ENCODE measurements at places on chromosomes 5 and 9.

DNA sequence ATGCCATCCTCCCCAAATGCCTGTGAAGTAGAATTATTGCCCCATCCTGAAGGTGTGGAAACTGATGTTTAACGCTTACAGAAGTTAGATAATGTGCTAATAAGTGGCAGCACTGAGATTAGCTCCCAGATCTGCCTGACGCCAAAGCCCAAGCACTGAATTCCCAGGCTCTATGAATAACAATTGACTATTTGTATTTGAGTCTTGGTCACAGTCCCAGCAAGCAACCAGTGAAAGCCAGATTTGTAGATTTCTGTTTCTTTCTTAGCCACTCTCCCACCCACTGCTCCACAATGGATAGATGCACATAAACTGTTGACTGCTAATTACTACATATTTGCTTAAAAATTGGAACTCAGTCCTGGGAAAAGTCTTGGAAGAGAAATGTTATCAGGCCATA lies 34.4 kb downstream of the FAM240B start:
- no peak for DNase-seq

DNA sequence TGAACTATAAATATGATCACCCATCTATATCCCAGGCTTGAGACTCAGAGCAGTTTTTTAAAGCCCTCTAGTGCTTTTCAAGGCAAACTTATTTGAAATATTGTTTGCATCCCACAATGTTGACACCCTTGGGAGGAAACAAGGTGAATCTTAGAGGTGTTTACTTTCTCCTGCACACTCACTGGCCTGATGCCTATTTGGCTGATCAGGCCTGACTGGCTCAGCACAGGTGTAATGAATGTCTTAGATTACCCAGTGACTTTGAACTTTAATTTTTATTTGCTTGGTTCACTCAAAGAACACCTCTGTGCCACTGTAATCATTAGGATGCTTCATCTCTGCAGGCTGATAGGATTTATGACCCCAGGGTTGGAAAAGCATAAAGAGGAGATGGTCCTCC lies 158.3 kb downstream of the KCTD16 start:
- DNase-seq: no peak

DNA sequence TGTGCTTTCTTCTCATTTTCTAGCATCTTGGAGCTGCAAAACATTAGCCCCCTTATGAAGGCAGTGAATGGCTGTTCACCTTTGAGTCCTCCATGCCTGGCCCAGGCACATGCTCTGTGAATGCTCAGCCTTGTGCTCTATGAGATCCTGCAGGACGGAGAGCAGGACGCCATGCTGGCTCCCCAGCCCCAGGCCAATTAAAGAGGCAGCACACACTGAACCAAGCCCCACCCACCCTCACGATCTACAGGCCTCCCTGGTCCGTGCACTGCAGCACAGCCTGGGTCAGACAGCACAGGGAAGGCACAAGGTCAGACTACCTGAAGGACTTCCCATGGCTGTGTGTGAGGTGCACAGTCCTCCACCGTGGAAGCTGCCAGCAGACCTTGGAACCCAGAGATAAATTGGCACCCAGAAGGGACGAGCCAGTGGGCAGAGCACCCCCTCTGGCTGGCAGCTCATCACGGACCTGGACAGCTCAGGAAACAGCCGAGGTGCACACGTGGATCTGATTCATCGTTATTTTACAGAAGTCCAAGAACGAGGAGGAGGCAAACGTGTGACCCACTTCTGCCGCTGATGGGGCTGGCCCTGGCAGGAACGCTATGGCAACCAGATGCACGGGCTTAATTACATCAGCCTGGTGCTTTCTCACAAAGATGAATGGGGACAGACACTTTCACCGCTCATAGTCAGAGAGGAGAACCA lies 59.5 kb downstream of the OLFM1 start:
- no peak for DNase-seq

DNA sequence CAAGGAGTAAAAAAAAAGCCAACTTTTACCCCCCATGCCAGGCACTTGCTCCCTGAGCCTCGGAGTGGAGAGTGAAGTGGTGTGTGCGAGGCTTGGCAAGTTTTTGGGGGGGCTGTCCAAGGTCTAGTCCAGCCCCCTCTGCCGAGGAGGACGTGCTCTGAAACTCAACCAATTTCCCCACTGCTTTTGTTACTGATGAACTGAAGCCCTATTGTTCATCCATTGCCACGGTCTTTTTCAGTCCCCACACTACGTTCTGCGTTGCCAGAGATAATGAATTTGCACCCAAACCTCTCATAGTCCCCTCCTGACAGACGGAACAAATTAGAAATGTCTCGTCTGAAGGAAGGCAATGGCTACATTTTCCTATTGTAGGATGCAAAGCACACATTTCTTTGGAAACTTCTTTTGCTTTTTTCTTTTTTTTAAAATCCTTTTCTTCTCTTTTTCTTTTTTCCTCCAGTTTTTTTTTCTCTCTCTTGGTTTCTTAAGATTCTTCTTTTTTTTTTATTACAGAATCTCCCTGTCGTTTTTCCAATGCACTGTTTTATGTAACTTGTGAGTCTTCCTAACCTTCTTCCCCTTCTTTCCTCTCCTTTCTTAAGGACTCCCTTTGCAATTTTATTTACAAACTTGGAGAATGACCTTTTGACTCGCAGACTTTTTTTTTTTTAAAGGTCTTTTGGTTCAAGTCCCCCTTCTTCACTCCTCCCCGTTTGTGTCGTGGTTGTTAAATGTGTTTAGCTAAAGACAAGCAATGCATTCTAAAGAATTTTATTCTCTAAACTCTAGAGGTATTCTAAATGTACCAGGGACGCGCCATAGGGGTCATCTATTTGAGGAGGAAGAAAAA lies 209.5 kb downstream of the MEF2C start:
- no peak for DNase-seq

DNA sequence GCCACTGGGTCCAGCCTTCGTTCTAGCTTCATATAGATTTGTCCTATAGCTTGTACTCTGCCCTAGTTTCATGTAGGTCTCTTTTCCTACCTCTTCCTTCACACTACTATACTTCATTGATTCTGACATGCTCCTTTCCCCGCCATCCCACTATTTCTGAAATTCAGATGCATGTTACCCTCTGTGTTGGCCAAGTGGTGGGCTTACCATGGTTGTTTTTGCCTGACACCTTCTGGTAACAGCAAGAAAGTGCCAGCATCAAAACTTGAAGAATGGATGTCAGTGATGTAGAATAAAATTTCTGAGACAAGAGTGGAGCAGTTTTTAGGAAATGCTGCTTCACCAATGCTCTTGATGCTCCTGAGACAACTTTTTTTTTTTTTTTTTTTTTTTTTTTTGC lies 19.5 kb upstream of the SERINC5 start:
- no peak for DNase-seq

- DNase-seq: no peak
Measured at GRCh38 chr9:119877306-119877705, 508.1 kb upstream of the BRINP1 start.

GRCh38 chr5:74409712-74410111 lies 230.8 kb downstream of the ENC1 start:
- no peak for DNase-seq

GRCh38 chr5:104345222-104346016 lies 782.8 kb upstream of the NUDT12 start:
- DNase-seq: peak; percentile 40

GRCh38 chr9:124372038-124372437 lies 43.2 kb downstream of the PSMB7 start:
- no peak for DNase-seq

GRCh38 chr5:27038476-27038875 lies at the start of gene CDH9:
Gene CDH9, minus strand, starts transcription at chr5:27038586. Its CDS starts 50,253 bp downstream, at chr5:26988333.
- DNase-seq: peak; percentile 45

DNA sequence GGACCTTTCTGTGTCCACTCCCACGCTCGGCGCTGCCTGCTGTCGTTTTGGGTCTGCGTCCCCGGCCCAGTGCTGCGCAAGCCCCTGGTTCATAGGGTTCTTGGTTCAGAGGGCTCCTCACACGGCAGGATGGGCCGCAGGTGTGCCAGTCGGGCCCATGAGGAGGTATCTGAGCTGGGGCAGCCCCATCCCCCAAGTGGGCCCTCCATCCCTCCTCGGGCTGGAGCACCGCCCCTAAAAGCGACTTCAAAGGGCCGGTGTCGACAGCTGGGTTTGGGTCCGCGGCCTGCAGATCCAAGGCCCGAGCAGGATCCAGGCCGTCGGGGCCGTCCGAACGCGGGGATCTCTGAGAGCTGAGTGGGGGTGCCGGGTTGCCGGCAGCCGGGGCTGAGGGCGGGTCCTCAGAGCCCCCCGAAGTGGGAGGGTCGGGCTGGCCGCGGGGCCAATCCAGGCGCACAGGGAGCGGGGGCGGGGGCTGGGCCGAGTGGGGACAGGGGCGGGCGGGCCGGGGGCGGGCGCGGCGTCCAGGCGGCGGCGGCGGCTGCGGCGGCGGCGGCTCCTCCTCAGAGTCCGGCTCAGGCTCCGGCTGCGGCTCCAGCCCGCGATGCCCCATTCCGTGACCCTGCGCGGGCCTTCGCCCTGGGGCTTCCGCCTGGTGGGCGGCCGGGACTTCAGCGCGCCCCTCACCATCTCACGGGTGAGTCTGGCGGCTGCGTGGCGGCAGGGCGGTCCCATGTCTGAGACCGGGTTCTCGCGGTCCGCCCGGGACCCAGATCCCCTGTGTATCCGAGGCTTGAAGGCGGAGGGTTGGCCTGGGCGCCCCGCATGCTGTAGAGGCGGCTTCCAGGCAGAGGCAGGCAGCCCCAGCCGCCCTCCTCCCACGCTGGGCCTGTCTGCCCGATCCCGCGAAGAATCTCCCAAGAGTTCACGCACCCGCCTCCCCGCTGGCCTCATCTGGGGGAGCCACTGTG lies at the start of gene PDLIM4:
Gene PDLIM4 (plus strand): TSS at position 566 of the 971 bp plus-strand sequence. CDS start 39 bp downstream, at position 605.
- peak; percentile 78 for DNase-seq

DNA sequence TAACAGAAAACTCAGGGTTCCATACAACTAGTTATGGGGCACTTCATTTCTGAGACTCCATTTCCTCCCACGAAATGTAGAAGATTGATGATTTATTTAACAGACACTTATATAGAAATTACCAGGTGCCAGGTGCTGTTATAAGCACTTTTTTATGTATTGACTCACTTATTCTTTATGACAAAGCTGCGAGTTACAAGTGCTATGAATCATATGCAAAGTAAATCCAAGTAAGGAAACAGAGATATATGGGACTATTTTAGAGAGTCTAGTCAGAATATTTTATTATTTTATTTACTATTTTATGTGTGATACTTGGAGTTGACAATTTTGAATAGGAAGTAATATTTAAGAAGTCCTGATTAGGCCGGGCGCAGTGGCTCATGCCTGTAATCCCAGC lies 822.8 kb upstream of the C9orf72 start:
- DNase-seq: no peak

DNA sequence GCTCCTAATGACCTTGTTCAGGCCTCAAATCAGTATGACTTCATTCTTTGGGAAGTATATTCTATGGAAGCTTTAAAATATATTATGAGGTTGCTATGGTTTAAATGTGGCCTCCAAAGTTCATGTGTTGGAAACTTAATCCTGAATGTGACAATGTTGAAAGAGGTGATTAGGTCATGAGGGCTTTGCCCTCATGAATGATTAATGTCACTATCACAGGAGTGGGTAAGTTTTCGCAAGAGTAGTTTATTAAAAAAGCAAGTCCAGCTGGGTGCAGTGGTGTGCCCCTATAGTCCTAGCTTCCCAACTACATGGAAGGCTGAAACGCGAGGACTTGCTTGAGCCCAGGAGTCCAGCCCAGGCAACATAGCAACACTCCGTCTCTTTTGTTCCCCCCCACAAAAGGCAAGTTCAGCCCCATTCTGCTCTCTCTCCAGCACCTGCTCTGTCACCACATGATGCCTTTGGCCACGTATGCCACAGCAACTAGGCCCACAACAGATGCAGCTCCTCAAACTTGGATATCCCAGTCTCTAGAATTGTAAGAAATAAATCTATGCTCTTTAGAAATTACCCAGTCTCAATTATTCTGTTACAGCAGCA lies 105.3 kb downstream of the SIL1 start:
- DNase-seq: no peak

DNA sequence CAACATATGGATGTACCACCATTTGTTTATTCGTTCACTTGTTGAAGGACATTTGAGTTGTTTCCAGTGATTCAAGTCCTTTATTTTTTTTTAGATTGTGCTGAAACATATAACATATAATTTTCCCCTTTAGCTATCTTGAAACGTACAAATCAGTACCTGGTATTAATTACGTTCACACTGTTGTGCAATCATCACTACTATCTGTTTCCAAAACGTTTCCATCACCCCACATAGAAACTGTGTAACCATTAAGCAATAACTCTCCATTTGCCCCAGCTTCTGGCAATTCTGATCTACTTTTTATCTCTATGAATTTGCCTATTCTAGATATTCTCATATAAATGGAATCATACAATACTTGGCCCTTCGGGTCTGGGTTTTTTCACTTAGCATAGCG lies 116.0 kb downstream of the FGF1 start:
- no peak for DNase-seq

- no peak for DNase-seq
Measured at GRCh38 chr9:72092820-72093219, 32.4 kb upstream of the C9orf57 start.

- DNase-seq: peak; percentile 68
Measured at GRCh38 chr9:85258823-85259370, 482.9 kb downstream of the AGTPBP1 start.

- no peak for DNase-seq
Measured at GRCh38 chr5:140305471-140305870, 2.6 kb upstream of the PFDN1 start.

DNA sequence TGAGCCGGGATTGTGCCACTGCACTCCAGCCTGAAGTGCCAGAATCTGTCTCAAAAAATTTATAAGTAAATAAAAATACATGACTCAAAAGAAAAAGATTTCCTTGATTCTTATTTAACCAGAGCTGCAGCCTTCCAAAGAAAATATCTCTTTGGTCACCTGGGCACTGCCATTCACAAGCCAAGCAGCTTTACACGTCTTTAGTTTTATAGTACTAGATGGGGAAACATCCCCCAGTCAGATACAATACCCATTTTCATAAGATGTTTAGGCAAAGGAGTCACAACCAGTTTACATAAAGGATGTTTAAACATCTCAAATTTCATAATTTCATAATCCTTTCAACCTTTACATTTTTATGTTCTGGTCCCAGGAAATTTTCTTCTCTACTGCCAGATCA lies 13.7 kb upstream of the OXCT1 start:
- DNase-seq: no peak

DNA sequence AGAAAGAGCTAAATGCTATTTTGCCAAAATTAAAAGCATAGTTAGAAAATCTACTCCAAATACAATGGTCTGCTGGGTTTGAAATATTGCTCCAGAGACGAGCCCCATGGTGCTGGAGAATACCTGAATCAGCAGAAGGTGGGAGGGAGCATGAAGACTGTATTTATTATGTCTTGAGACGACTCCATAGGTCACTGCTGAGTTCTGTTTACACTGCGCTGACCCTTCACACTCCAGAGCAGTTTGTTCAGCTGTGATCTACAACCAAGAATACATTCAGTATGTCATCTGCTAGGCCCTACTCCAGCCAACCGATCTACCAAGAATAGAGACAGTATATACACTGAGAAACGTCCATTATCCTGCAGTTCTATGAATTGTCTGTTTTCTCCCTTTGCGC lies 150.5 kb downstream of the TLE1 start:
- DNase-seq: no peak

DNA sequence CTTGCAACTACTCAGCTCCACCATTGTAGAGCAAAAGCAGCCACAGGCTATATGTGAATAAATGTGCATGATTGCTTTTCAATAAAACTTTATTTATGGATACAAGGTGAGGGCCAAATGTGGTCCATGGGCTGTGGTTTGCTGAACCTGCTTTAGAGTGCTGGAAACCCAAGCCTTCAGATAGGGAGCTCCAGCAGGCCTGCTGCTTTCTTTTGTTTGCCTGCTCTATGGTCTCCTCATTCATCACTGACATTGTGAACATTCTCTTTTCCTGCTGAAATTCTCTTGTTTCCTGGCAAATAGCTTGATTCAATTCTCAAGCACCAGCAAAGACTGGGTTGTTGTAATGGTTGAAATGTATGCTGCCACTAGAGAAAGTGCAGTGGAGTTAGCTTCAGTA lies 26.0 kb downstream of the EGFLAM start:
- no peak for DNase-seq
